Right ventricle myocardium inferior (tissue), 1 donor: ENCODE measurements at places on chromosomes 4 and X.

DNA sequence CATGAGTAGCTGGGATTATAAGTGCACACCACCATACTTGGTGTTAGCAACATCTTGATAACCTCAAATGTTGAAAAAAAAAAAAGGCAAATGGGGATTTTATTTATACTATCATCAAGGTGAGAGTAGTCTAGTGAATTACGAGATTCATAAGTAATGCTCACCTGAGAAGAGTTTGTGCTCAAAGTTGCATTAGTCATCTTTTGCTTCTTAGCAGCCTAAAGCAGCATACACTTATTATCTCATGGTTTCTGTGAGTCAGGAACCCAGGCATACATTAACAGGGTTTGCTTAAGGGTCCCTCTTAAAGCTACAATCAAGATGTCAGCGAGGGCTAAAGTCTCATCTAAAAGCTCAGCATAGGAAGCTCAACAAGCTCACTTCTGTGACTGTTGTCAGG lies 8.2 kb upstream of the EXOSC9 start:
- no peak for DNase-seq

DNA sequence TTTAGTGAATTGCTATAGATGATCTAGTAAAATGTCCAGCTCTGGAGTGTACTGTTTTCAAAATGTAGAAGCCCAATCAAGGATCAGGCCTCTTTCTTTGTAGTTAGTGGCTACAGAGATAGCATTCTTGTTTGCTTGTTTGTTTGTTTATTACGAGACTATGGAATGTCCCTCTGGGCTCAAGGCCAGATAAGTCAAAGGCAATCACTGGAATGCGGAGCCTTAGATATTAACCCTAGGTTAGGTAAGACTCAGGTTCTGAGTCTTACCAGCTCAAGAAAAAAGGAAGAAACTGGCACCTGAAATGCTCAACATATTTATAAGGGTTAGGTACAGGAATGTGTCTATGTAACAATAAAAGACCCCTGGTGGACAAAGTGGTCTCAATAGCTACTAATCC lies 261.5 kb downstream of the SLC7A11 start:
- no peak for DNase-seq

- no peak for DNase-seq
Measured at GRCh38 chrX:28609003-28609402, 21.8 kb downstream of the IL1RAPL1 start.

DNA sequence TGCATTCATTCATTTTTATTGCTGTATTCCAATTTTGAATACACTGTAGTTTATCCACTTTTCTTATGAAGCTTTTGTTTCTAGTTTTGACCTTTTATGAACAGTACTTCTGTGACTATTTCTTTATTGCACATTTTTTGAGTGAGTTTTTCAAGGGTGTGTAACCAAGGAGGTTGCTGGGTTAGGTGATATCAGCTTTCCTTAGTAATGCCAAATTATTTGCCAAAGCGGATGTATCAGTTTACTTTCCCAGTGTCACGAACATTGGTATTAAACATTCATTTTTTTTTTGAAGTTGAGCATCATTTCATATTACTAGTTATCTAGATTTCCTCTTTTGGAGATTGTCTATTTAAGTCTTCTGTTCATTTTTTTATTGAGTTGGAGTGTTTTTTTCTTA lies 32.9 kb downstream of the STIM2 start:
- no peak for DNase-seq
